Endodermal cell (in vitro differentiated cells): ENCODE measurements at places on chromosomes 1 and 21. TPM values are rescaled to one million over a fixed set of nuclear protein-coding genes. Genes with fewer than 3 reads are reported as not detected.
A peak's percentile ranks its signal among the peaks of the same experiment; 100 is the strongest.

Gene SPATA17
- 0.93 to 2.3 TPM (median 2.3 TPM) in 3 replicates for total RNA-seq

Gene AADACL3
- total RNA-seq = 0.24 and 0.43 TPM in 2 replicates

Gene IVL
- total RNA-seq = not detected in 3 replicates

DNA sequence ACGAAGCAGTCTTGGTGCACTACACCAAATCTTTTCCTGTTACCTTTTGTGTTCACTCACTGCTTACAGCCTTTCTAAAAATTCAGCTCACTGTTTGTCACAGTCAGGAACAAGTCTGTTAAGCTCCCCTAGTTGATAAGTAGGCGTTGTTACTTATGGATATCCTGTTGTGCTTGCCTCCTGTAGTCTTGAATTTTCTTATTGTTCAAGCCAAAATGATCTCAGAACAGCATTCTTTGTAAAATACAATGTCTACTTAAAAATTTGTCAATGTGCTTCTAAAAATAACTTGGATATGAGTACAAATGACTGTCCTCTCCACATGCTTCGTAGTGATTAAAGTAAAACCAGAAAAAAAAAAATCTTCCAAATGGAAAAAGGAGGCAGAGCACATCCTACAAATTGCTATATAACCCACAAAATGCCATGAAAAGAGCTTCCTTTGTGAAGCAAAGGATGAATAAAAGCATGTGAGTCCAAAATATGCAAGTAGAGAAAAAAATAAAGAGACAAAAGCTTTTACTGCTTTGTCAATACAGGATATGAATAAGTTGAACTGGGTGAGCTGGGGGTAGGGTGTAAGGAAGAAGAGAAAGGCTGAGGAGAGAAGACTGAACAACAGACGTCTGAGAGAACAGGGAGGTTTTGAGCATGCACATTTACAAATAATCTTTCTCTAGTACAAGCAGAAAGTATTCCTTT lies 228.9 kb upstream of the ADGRL4 start:
- no peaks in the 10 kb centered on the region for H3K4me1 ChIP-seq
- H3K27ac ChIP-seq = peak overlapping the region; percentile 13
- H3K27me3 ChIP-seq = no peaks in the 10 kb centered on the region
